ENCODE measurements at places on chromosomes 5 and 9. TPM values are rescaled to one million over a fixed set of nuclear protein-coding genes. Genes with fewer than 3 reads are reported as not detected.

- no peak overlapping the region for H3K4me3 ChIP-seq
- peaks cover 5% of the 10 kb centered on the region for H3K27me3 ChIP-seq
- H3K27ac ChIP-seq, result no peak overlapping the region
- peaks cover 25% of the 10 kb centered on the region for H3K4me1 ChIP-seq
These were observed 36.7 kb downstream of the SARDH start for GRCh38 chr9:133701321-133701980.

- H3K27ac ChIP-seq, result no peak overlapping the region
- peaks cover 5% of the 10 kb centered on the region for H3K27me3 ChIP-seq
- no peak for DNase-seq
These were observed 157.2 kb downstream of the ESM1 start for GRCh38 chr5:54828151-54828550.

DNA sequence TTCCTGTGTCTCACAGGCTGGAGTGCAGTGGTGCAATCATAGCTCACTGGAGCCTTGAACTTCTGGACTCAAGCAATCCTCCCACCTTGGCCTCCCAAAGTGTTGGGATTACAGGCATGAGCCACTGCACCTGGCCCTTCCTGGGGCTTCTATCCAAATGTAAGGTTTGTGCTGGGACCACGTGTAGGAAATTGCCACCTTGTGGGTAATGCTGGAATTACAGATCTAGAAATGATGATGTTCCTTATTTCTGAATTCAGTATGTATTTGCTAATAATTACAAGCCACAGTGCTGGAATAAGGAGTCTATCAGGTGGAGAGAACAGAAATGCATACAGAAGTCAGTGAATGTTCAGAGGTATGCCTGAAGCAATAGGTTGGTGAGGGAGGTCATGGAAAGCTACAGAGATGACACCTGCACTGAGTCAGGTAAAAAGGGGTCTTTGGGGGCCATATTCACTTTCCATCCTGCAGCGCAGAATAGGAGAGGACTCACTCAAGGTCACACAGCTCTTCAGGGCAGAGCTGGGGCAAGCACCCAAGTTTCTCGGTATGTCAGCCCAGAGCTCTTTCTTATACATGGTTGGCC lies 8.8 kb upstream of the IGFBPL1 start:
- H3K36me3 ChIP-seq, result peaks cover 28% of the 10 kb centered on the region
- H3K4me1 ChIP-seq, result peaks cover 11% of the 10 kb centered on the region
- H3K4me3 ChIP-seq, result no peak overlapping the region
- no peak overlapping the region for H3K27ac ChIP-seq
- no peak for DNase-seq
- no peaks in the 10 kb centered on the region for H3K27me3 ChIP-seq

- H3K4me3 ChIP-seq, result no peak overlapping the region
- no peaks in the 10 kb centered on the region for H3K27me3 ChIP-seq
- no peak overlapping the region for H3K27ac ChIP-seq
- H3K36me3 ChIP-seq, result no peaks in the 10 kb centered on the region
- no peak for DNase-seq
These were observed 94.3 kb downstream of the STRBP start for GRCh38 chr9:123174079-123174478.

Gene CTNND2
- total RNA-seq, result 134 TPM

- DNase-seq, result no peak
- H3K27me3 ChIP-seq, result no peaks in the 10 kb centered on the region
- H3K27ac ChIP-seq, result no peak overlapping the region
- H3K4me3 ChIP-seq, result no peak overlapping the region
- no peaks in the 10 kb centered on the region for H3K4me1 ChIP-seq
These were observed 52.5 kb downstream of the NR3C1 start for GRCh38 chr5:143350751-143351602.

Gene MGAT1
- total RNA-seq, result 45.6 TPM

DNA sequence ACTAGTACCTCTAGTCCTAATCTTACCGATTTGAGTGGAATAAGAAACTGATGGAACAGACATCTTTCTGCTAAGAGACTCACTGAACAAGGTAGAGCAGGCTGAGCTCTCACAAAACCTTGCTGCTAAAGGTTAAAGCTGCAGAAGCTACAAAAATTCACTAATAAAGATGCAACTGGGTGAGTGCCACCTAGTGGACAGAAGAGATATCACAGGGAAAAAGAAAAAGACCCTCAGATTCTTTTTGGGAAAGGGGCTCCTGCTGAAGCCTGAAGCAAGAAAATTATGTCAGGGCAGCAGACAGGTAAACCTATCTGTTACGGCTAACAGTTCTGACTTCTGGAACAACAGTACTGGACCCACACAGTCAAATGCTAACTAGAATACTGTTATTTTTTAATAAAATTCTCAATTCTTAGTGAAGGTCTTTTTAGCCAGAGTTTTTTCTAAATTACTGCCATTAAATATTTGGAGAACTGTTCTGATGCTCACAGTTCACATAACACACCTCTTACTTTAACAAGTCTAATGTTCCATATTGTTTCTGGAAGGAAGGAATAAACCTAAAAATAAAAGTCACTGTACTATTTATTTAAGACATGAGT lies 51.2 kb downstream of the DIAPH1 start:
- H3K4me3 ChIP-seq, result no peak overlapping the region
- H3K4me1 ChIP-seq, result peaks cover 3% of the 10 kb centered on the region
- H3K27me3 ChIP-seq, result no peaks in the 10 kb centered on the region

GRCh38 chr5:113776168-113776567 lies 262.7 kb downstream of the YTHDC2 start:
- H3K36me3 ChIP-seq, result no peaks in the 10 kb centered on the region
- H3K4me1 ChIP-seq, result no peaks in the 10 kb centered on the region
- H3K4me3 ChIP-seq, result no peak overlapping the region
- H3K27me3 ChIP-seq, result no peaks in the 10 kb centered on the region
- no peak for DNase-seq

GRCh38 chr9:129163753-129164152 lies 14.3 kb downstream of the IER5L start:
- no peak overlapping the region for H3K4me3 ChIP-seq
- H3K27me3 ChIP-seq, result peaks cover 9% of the 10 kb centered on the region
- peaks cover 8% of the 10 kb centered on the region for H3K4me1 ChIP-seq
- H3K36me3 ChIP-seq, result no peaks in the 10 kb centered on the region

DNA sequence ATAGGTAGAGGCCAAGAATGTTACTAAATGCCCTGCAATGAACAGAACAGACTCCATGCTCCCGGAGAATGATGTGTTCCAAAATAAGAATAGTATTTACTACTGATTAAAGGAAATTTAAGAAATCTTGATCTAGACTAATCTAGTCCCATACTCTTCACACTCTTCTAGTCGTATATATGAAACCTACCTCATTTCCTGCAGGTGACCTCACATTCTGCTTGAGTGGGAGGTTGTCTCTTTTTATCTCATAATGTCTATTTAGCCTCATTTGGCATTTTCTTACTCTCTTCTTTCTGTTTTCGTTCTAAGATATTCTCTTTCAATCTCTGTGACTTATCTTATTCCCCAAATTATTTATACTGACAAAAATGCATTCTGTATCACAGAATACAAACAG lies 9.2 kb upstream of the SHOC1 start:
- H3K4me1 ChIP-seq, result no peaks in the 10 kb centered on the region
- no peak overlapping the region for H3K27ac ChIP-seq
- no peaks in the 10 kb centered on the region for H3K36me3 ChIP-seq
- H3K4me3 ChIP-seq, result no peak overlapping the region

GRCh38 chr5:68709239-68709638 lies 384.6 kb upstream of the SLC30A5 start:
- DNase-seq, result no peak
- H3K4me3 ChIP-seq, result no peak overlapping the region
- peaks cover 1% of the 10 kb centered on the region for H3K27me3 ChIP-seq
- peaks cover 5% of the 10 kb centered on the region for H3K4me1 ChIP-seq

GRCh38 chr5:16855485-16855884 lies 80.6 kb downstream of the MYO10 start:
- peak overlapping the region; percentile 56 for H3K4me3 ChIP-seq
- H3K27ac ChIP-seq, result peak overlapping the region; percentile 90
- peaks cover 48% of the 10 kb centered on the region for H3K4me1 ChIP-seq
- H3K36me3 ChIP-seq, result no peaks in the 10 kb centered on the region
- DNase-seq, result peak; percentile 57
- peaks cover 12% of the 10 kb centered on the region for H3K27me3 ChIP-seq

DNA sequence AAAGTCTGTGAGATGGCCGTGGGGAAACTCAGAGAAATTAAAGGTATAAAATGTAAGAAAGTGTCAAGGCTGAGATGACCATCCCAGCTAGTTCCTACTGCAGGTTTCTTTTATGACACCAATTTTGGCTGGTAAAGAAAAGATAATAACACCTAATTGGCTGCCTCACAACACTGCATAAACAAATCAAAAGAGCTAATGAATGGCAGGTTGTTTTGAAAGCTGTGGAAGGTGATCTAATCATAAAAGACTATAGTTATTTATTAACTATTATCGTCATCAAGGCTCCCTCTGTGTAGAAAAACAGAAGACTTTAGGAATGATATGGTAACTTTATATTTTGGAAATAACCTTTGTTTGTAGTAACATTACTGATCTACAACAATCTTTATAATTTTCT lies 3.5 kb upstream of the SPINK5 start:
- no peak for DNase-seq
- no peak overlapping the region for H3K4me3 ChIP-seq
- no peak overlapping the region for H3K27ac ChIP-seq
- no peaks in the 10 kb centered on the region for H3K4me1 ChIP-seq
- H3K27me3 ChIP-seq, result no peaks in the 10 kb centered on the region
- H3K36me3 ChIP-seq, result peaks cover 12% of the 10 kb centered on the region

DNA sequence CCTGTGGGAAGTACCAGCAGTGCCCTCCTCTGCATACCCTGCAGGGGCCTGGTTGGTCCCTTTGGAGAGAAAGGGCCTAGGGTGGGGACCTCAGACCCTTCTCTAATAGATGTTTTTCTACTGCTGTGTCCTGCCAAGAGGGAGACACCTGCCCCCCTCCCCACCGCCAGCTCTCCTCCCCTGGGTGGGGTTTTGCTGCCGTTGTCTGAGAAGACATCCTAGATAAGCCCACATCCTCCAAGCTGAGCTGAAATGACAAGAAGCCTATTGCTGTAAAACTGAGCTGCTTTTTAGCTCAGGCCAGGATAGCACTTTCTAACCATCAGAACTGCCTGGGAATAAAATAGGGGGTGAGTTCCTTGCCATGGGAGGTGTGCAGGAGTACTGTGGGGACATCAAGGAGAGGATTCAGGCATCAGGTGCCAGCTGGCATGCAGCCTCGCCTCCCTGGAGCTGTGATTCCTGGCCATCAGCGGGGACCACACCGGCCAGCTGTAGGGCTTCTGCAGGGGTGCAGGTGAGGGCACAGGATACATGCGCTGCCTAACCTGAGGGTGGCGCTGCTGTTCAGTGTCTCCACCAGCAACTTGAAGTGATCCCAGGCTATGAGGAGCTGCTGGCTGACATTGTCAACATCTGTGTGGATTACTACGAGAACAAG lies 37.9 kb downstream of the CYFIP2 start:
- peaks cover under 1% of the 10 kb centered on the region for H3K36me3 ChIP-seq
- H3K27ac ChIP-seq, result no peak overlapping the region
- H3K4me3 ChIP-seq, result no peak overlapping the region
- no peaks in the 10 kb centered on the region for H3K4me1 ChIP-seq
- peaks cover 2% of the 10 kb centered on the region for H3K27me3 ChIP-seq

Gene HNRNPA0
- total RNA-seq, result 65.2 TPM

Gene CLTB
- 83.8 TPM for total RNA-seq

- no peak for DNase-seq
- H3K27me3 ChIP-seq, result peaks cover 2% of the 10 kb centered on the region
- no peaks in the 10 kb centered on the region for H3K4me1 ChIP-seq
- no peak overlapping the region for H3K4me3 ChIP-seq
- no peak overlapping the region for H3K27ac ChIP-seq
These were observed 1866.7 kb upstream of the C9orf72 start for GRCh38 chr9:29439961-29440360.

DNA sequence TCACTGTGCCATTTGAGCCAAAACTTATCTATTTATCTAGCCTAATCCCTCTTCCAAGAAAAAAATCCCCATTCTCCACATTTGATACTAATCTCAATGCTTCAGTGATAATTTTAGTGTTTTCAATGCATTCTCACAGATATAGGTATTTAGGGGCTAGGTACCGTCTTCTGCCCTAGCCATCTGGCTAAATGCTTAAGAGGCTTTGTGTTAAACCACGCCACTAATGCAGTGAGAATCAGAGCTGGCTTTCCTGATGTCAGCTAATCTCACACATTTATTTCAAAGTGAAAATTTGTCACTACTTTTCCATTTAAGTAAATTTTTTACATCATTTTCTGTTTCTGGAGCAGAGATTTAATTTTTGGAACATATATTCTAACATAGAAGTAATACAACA lies 479.7 kb downstream of the MAN2A1 start:
- peaks cover 2% of the 10 kb centered on the region for H3K27me3 ChIP-seq
- no peaks in the 10 kb centered on the region for H3K36me3 ChIP-seq
- H3K4me1 ChIP-seq, result peaks cover 5% of the 10 kb centered on the region
- no peak overlapping the region for H3K27ac ChIP-seq
- H3K4me3 ChIP-seq, result no peak overlapping the region

- DNase-seq, result no peak
- no peaks in the 10 kb centered on the region for H3K36me3 ChIP-seq
- peak overlapping the region; percentile 44 for H3K27ac ChIP-seq
- H3K4me3 ChIP-seq, result no peak overlapping the region
- H3K4me1 ChIP-seq, result peaks cover 30% of the 10 kb centered on the region
- H3K27me3 ChIP-seq, result peaks cover 1% of the 10 kb centered on the region
These were observed 362.0 kb upstream of the CDH10 start for GRCh38 chr5:25006734-25007133.

Gene SLC36A2
- total RNA-seq, result not detected

DNA sequence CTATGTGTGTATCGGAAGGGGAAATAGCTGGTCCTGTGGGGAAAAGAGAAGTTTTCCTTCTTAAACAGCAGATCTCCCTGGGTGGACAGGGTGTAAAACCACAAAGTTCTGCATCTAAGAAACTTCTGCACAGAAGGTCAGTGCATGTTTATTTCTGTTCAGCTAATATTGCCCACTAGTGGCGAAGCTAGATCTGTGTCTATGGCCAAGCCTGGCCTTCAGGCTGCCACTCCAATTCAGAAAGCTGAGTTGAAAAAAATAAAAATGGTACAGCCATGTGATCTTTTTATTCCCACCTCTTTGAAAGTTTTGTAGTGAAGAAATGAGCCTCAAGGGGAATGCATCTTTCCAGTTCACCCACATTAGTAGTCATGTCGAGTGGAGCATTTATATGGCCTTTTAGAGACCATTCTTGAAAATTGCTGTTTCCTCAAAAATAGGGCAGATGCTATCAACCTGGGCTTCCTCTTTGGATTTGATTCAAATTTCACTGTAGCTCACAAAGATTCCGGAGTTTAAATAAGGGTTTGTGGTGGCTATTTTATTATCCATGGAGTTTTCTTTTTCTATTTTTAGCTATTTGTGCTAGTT lies 488.0 kb downstream of the PRELID2 start:
- H3K27ac ChIP-seq, result no peak overlapping the region
- peaks cover 3% of the 10 kb centered on the region for H3K4me1 ChIP-seq
- H3K36me3 ChIP-seq, result no peaks in the 10 kb centered on the region

- no peak overlapping the region for H3K27ac ChIP-seq
- peak; percentile 61 for DNase-seq
- peaks cover 5% of the 10 kb centered on the region for H3K36me3 ChIP-seq
- H3K27me3 ChIP-seq, result peaks cover 3% of the 10 kb centered on the region
- peak overlapping the region; percentile 15 for H3K4me3 ChIP-seq
These were observed 11.1 kb downstream of the WDR5 start for GRCh38 chr9:134146774-134147493.

GRCh38 chr9:118721923-118722322 lies 647.3 kb downstream of the BRINP1 start:
- no peaks in the 10 kb centered on the region for H3K4me1 ChIP-seq
- no peak overlapping the region for H3K4me3 ChIP-seq
- DNase-seq, result no peak
- no peak overlapping the region for H3K27ac ChIP-seq
- peaks cover 5% of the 10 kb centered on the region for H3K36me3 ChIP-seq

- no peaks in the 10 kb centered on the region for H3K4me1 ChIP-seq
- H3K27ac ChIP-seq, result no peak overlapping the region
- H3K27me3 ChIP-seq, result peaks cover 2% of the 10 kb centered on the region
These were observed 270.5 kb downstream of the NFIB start for GRCh38 chr9:14043483-14043882.

Gene CARTPT
- not detected for total RNA-seq

Data from glutamatergic neuron (in vitro differentiated cells).